ENCODE measurements at places on chromosomes 16 and 17.
A peak's percentile ranks its signal among the peaks of the same experiment; 100 is the strongest.

- DNase-seq, result no peak
Measured at GRCh38 chr17:78777881-78778280, 4.2 kb downstream of the CYTH1 start.

GRCh38 chr17:47698749-47699535 lies 5.0 kb downstream of the TBKBP1 start:
- DNase-seq, result peak; percentile 85

DNA sequence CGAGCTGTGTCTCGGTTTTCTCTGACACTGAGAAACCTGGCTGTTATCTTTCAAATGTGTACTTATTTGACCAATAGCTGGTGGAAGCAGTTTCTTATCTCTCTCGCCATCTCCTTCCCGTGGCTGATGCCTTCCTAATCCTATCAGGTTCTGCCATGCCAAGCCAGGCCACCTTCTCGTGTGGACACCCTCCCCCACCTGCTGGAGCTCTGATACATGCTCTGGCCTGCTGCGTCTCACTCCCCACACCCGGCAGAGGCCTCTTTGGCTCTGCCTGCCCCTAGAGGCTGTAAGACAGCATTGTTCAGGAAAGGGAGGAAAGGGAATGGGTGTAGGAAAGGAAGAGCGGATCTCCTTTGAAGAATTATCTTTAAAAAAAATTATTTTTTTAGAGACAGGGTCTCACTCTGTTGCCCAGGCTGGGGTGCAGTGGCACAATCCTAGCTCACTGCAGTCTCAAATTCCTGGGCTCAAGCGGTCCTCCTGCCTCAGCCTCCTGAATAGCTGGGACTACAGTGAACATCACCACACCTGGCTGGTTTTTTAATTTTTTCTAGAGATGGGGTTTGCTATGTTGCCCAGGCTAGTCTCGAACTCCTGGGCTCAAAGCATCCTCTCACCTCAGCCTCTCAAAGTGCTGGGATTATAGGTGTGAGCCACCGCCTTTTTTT lies 7.5 kb upstream of the ARMC5 start:
- DNase-seq, result no peak

- no peak for DNase-seq
Measured at GRCh38 chr16:56800355-56800754, 64.7 kb upstream of the SLC12A3 start.

DNA sequence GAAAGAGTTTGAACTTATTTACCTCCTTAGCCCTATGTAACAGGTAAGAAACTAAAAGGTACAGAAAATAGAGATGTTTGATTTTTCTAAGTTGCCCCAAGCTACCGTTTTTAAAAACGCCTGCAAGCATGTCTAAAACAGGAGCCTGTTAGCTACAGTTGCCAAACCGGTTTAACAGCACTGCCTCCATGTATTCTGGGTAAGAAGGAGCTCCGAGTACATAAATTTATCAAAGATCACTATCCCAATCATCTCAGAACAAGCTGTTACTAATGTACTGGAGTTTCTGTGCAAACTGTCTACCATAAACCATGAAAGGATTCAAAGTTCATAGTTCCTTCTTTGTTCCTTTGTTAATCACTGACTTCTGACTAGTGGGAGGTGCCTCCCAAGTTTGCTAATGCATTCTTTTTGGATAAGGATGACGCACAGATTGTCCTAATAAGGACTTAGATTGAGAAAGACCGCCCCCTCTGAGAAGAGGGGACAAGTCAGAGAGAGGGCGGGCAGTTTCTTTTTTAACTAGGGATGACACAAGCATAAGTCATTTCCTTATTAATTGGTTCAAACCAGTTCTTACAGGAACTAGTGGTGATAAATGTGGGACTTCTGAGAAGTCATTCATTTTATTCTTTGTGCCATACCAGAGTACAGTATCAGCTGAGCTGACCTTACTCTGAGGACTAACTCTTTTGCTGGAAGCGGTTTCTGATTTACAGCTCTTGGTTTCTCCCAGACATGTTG lies 55.3 kb downstream of the TUBD1 start:
- DNase-seq, result peak; percentile 97

DNA sequence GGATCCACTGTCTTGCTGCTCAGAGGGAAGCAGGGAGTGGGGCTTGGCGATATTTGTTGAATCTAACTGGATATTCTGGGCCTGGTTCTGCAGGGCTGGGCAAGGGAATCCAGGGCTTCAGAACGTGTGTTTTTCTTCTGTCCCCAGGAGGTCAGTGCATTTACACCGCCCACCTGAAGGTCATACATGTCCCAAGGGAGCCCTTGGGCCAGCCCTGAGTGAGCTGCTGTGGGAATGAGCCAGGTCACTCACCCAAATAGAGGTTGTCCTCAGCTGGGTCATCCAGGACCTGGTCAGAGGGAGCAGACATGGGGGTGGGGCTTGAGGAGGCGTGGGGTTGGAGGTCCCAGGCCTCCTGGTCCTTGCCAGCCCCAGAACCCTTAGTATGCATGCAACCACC lies 10.6 kb downstream of the CAMKK1 start:
- no peak for DNase-seq

- DNase-seq, result no peak
Measured at GRCh38 chr16:64870859-64871258, 251.0 kb downstream of the CDH11 start.

DNA sequence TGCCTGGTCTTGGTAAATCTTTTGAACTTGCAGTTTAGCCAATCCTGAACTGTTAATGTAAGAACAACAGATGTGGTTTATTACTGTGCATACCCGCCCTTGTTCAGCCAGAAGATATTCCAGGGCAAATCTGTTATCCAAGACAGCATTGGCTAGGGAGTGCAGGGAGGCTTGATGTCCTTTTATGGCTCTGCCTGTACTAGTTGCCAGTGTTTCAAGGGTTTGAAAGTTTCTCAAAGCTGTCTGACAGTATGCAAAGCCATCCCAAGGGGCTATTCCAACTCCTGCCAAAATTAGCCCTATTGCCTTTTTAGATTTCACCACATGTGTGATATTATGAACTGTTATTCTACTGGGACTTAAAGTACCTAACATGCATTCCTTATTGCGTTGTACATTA lies 30.1 kb downstream of the LCMT1 start:
- no peak for DNase-seq

- DNase-seq, result no peak
Measured at GRCh38 chr16:11791144-11791828, 5.8 kb downstream of the ZC3H7A start.

- no peak for DNase-seq
Measured at GRCh38 chr16:89202422-89203215, 2.3 kb upstream of the SLC22A31 start.

Data from CD4-positive, alpha-beta T cell treated with Interleukin-2 at 100 ng/mL for 4 hours (primary cell).